ENCODE measurements at places on chromosomes 4 and X.

DNA sequence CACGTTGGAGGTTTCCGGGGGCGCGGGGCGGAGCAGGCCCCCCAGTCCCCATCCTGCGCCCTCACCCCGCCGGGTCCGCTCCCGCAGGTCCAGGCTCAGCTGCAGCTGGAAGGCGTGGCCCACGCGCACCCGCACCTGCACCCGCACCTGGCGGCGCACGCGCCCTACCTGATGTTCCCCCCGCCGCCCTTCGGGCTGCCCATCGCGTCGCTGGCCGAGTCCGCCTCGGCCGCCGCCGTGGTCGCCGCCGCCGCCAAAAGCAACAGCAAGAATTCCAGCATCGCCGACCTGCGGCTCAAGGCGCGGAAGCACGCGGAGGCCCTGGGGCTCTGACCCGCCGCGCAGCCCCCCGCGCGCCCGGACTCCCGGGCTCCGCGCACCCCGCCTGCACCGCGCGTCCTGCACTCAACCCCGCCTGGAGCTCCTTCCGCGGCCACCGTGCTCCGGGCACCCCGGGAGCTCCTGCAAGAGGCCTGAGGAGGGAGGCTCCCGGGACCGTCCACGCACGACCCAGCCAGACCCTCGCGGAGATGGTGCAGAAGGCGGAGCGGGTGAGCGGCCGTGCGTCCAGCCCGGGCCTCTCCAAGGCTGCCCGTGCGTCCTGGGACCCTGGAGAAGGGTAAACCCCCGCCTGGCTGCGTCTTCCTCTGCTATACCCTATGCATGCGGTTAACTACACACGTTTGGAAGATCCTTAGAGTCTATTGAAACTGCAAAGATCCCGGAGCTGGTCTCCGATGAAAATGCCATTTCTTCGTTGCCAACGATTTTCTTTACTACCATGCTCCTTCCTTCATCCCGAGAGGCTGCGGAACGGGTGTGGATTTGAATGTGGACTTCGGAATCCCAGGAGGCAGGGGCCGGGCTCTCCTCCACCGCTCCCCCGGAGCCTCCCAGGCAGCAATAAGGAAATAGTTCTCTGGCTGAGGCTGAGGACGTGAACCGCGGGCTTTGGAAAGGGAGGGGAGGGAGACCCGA, 14.0 kb downstream of the SHOX start:
- no peak for DNase-seq

GRCh38 chrX:38627683-38628082, 66.3 kb downstream of the TSPAN7 start:
- DNase-seq, result no peak

DNA sequence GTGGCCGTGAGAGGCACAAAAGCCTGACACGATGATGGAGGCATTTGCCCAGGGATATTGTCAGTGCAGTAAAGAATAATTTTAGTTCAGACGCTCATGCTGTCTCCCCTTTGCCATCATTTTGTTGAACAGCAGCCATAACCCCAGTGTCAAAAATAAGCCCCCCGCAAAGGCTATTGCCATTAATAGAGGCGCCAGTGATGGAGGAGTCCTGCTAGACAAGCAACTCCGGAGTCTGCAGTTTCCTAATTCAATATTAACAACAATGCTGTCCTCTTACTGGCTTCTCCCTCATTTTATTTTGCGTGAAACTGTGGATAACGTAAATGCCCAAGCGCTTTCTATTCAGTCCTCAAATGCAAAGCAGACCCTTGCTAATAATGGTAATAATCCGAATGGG, 603 bp upstream of the SMS start:
- no peak for DNase-seq

GRCh38 chr4:23921447-23921845, 31.6 kb upstream of the PPARGC1A start:
- no peak for DNase-seq

DNA sequence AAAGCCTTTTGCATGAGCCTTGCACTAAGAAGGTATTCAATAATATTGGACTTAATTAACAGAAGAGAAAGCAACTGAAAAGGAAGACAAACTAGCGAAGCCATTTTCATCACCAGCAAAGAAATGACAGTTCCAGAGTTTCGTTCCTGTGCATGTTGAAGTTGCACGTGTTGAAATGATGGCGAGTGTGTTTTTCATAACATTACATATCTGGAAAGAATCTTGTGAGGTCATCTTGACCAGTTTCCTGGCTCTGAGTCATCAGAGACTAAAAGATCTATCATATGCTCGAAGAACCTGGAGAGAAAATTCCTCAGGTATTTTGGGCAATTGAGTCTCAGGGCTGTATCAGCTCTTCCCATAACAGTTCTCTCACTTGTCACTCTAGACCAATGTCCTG, 106.2 kb upstream of the MAML3 start:
- no peak for DNase-seq

- DNase-seq, result no peak
Measured at GRCh38 chr4:160141206-160141605, 1038.3 kb downstream of the RAPGEF2 start.

DNA sequence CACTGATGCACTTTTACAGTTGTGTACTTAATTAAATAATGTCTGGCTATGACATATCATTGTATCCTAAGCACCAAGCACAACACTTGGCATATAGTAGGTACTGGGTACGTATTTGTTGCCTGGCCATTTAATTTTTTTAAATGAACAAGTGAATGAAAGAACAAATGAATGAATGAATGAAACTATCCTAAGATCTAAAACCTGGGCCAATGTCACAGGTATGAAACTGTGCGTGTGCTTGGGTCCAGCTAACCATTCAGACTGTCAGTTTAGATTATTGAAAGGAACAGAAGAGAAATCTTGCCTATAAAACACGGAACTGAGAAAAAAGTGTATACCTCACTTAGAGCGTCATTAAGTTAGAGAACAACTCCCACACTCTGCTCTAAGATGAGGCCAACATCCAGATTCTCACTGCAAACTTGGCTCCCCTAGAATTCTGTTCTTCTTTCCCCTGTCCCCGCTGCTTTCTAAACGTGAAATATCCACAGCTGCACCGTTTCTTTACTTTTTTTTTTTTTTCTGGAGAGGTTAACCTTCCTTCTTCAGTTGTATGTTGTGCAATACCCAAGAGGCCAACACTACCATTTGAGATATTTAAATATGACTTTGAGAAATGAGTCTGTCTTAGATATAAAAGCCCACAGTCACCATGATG, 17.3 kb upstream of the SEL1L3 start:
- no peak for DNase-seq
